ENCODE measurements at places on chromosomes 1 and 21. TPM values are rescaled to one million over a fixed set of nuclear protein-coding genes. Genes with fewer than 3 reads are reported as not detected.
A peak's percentile ranks its signal among the peaks of the same experiment; 100 is the strongest.

DNA sequence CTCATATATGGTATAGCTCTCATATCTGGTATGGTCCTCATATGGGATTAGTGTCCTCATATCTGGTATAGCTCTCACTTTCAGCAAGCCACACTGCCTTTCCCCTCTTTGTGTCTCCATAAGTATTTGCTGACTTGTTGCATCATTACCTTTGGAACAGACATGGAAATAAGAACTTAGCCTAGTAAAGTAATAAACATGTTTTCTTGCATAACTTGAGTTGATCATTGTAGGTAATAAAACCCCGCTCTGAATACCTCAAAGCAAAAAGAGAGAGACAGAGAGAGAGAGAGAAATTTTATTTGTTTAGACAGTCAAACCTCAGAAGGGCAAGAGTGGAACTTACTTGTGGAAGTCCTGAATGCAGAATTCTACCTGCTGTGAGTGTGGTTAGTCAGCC lies 170.3 kb downstream of the GREM2 start:
- no peak for DNase-seq

RPE65 gene
- total RNA-seq: not detected

DNA sequence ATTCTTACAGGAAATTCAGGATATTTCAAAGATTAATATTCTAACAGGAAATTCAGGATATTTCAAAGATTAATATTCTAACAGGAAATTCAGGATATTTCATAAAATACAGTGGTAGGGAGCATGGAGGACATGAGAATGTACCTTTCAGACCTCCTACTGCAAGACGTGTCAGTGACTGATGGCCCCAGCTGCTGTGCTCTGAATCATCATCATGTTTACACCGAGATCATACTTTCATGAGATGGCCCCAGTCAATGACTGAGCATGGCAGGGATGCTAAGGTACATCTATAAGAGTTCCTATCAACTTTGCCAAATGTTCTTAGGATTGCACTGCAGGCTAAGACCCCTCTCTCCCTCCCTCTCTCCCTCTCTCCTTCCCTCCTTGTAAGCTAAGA lies 69.0 kb downstream of the HFM1 start:
- no peak for DNase-seq

OR14K1 gene
- total RNA-seq: not detected

TSSK3 gene
- 2.3 TPM for total RNA-seq

DNA sequence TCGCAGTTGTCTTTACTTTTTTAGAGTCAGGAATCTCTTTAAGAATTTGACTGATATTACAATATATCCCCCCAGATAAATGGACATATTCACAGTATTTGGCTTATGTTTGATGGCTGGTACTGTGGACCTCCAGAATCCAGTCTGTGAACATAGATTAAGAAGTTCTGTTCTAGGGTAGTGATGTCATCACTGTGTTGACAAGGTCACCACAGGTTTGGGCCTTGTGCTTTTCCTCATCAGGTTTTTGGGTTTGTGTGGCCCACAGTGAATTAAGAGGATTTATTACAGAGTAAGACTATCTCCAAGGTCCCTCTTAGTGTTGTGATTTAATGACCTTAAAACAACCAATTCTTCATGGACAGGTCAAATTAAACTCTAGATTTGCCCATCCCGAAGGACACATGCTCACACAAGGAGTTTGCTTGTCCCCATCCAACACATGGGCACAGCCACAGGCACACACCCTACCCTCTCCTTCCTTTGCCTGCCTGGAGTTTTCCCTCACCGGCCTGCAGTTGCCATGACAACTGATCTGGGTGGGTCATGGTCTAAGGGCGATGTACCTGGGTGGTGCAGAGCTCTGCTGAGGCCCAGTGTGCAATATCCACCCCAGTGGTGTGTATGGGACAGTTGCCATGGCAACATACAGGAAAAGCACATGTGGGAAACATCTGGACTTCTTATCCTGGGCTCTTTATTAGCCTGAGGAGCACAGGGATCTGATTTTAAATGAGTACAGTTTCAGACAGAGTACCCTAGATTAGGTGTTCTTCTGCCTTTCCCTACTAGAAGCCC lies 98.6 kb downstream of the NAV1 start:
- DNase-seq: no peak

PLPPR5 gene
- not detected for total RNA-seq

DNA sequence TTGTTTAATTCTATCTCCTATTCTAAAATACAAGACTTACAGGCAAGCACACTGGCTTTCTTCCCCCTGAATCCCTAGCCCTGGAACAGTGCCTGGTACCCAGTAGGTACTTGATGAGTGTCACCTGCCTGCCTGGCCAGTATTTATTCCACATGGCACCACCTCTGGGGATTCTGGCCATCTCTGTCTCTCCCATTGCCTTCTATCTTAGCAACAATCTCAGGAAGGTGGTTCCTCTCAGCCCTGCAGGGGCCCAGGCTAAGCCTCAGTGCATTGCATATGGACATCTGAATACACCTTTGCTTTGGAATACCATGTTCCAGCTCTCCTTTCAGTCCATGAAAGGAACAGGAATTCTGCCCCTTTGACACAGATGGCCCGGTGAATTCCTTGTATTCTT lies 81.0 kb downstream of the HIVEP3 start:
- DNase-seq: no peak

HTR1D gene
- total RNA-seq: not detected

GRCh38 chr1:110746644-110747259 lies 72.0 kb upstream of the KCNA3 start:
- peak; percentile 89 for DNase-seq

DNA sequence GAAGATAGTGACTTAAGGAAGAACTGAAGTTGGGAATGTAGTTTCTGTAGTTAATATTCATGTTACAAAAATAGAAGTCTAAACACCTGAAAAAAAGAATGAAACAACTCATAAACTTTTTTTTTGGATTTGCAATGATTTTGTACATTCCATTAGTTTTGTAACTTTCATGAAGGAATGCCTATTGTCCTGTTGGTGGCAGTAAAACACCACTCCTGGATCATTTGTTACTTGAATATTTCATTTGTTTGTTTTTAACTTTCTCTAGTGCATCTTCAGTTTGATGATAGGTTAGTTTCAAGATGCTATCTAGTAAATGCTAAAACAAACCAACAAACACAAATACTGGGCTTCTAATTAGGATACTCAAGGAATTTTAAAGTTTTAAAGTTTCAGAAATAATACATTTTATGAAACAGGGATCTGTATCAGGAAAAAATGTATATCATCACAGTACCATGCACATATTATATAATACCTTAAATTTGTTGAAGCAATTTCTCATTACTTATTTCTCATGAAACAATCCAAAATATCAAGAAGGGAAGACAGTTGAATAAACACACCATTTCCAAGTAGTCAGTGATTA lies 229.7 kb upstream of the CACYBP start:
- peak; percentile 75 for DNase-seq

BRDT gene
- not detected for total RNA-seq

NPPB gene
- not detected for total RNA-seq

DNA sequence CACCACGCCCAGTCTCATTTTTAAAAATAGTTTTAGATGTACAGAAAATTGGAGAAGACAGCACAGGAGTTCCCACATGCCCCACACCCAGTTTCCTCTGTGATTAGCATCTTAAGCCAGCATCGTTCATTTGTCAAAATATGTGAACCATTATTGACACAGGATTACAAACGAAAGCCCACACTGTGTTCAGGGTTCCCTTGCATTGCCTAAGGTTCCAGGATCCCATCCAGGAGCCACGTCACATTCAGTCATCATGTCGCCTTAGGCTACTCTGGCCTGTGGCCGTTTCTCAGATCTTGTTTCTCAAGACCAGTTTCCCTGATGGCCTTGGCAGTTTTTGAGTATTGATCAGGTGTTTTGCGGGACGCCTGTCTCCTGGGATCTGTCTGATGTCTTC lies 34.7 kb upstream of the TNFRSF1B start:
- no peak for DNase-seq

- no peak for DNase-seq
These were observed 621.0 kb upstream of the NCAM2 start for GRCh38 chr21:20377250-20377649.

- no peak for DNase-seq
These were observed 5.3 kb downstream of the RSPH1 start for GRCh38 chr21:42490720-42491119.

DNA sequence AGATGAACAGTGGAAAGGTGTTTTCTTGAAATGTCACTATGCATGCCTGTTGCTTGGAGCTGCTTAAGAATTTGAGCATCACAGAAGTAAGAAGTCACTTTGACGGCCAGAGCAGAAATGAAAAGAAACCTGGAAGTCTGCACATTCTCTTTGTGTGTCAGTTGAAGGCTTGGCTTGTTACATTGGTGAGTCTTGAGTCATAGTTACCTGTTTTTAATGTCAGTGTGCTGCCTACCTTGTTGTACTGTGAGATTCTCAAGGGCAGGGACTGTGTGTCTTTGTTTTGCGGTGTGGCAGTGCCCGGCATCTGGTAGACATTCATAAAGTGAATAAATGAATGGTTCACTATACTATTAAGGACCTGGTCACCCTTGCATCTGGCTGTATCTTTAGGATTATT lies 9.9 kb downstream of the OTUD3 start:
- DNase-seq: no peak

DNA sequence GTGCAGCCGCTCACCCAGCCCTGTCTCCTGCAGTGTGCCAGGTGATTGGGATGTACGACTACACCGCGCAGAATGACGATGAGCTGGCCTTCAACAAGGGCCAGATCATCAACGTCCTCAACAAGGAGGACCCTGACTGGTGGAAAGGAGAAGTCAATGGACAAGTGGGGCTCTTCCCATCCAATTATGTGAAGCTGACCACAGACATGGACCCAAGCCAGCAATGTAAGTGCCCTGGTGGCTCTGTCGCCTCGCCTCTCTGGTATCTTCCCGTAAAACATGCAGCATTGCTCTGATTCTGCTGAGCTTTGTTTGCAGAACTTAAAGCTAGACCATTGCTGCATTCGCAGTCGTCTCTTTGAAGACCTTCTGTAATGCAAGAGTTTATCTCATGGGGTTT lies 79.2 kb downstream of the ATP5PO start:
- no peak for DNase-seq

GRCh38 chr1:32474954-32475353 lies 10.1 kb downstream of the ZBTB8B start:
- no peak for DNase-seq

- DNase-seq: no peak
These were observed 28.5 kb downstream of the PLEKHA6 start for GRCh38 chr1:204331275-204331674.

DNA sequence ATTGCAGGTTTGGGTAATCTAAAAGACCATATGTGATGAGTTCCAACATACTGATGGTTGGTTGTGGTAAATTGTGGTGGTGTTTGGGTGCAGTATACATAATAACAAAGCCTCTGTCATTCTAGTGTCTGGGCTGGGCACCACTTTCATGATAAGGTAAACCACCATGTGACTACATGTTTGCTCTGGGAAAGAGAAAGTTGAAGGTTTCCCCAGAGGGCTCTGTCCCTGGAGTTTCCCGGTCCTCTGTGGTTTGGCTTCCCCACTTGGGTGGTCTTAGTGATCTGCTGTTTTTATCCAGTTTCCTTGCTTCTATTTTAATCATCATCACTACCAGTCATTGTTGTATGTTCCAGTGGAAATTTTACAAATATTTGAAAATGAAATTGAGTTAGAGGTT lies 55.9 kb upstream of the TSPAN2 start:
- no peak for DNase-seq

- DNase-seq: no peak
These were observed 13.8 kb upstream of the FCGR2A start for GRCh38 chr1:161491472-161491871.

DNA sequence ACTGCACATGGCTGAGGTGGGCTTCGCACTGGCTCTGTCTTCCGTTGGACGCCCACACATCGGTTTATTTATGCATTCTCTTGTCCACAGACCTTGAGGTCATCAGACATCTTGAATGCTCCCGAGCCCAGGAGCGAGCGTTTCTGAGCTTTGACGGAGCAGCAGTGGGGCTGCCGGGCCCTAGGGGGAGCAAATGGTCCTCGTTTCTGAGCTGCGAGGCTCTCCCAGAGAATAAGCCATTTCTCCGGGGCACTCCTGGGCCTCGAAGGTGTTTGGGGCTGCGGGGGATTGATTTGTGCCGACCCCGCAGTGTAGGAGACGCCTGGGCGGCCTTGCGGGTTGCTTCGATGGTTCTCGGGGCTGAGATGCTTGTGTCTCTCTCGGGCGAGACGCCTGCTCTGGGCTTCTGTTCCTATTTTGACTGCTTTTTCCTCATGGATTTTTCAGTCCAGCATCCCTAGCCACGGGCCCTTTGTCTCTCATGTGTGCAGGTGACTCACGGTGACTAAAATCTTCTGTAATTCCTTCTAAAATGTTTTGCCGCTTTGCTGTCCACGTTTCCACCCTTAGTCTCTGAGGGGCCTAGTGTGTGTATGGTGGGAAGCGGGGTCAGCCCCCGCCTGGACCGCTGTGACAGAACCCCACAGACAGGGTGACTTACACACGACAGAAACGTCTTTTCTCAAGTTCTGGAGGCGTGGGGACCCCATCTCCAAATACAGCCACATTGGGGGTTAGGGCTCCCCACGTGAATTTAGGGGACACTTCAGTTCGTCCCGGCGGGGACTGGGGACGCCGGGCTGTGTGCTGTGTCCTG lies 62.1 kb downstream of the FAAP20 start:
- DNase-seq: peak; percentile 71

GRCh38 chr1:150841626-150842025 lies 33.6 kb upstream of the CTSK start:
- peak; percentile 78 for DNase-seq

PRKACB gene
- 19.1 TPM for total RNA-seq

GRCh38 chr1:19945914-19946313 lies 22.5 kb upstream of the PLA2G2E start:
- DNase-seq: no peak

GRCh38 chr1:218643926-218644325 lies 298.8 kb downstream of the TGFB2 start:
- no peak for DNase-seq

GRCh38 chr1:904310-904950 lies 19.3 kb upstream of the SAMD11 start:
- peak; percentile 97 for DNase-seq

All from activated CD4-positive, alpha-beta T cell treated with anti-CD3 and anti-CD28 coated beads, Interleukin-2, amount 10 ng/mL, durations not matched to agents 24 days and 14 days (primary cell).